Stimulated activated CD4-positive, alpha-beta T cell treated with anti-CD3 and anti-CD28 coated beads, Interleukin-1b, Interleukin-23, amount 100 ng/mL, for 1 hour (primary cell): ENCODE measurements at places on chromosomes 5 and 9.

- DNase-seq = no peak
Observed at GRCh38 chr5:137734962-137735554, 831 bp downstream of the KLHL3 start.

DNA sequence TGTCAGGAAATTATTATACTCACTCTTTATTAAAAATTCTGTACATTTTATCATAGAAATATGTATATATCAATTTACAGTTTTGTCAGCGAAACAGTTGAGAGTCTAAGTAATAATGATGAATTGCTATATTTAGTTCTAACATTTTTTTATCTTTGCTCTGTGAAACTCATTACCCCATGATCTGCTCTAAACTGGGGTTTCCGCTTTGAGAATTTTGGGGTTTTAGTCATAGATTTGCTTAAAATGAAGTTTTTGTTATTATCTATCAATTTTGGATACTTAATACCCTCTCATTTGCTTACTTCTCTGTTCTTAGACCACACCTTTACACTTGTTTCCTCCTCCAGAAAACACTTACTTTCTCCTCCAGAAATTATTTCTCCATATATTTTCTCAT lies 333.8 kb upstream of the MPDZ start:
- no peak for DNase-seq

DNA sequence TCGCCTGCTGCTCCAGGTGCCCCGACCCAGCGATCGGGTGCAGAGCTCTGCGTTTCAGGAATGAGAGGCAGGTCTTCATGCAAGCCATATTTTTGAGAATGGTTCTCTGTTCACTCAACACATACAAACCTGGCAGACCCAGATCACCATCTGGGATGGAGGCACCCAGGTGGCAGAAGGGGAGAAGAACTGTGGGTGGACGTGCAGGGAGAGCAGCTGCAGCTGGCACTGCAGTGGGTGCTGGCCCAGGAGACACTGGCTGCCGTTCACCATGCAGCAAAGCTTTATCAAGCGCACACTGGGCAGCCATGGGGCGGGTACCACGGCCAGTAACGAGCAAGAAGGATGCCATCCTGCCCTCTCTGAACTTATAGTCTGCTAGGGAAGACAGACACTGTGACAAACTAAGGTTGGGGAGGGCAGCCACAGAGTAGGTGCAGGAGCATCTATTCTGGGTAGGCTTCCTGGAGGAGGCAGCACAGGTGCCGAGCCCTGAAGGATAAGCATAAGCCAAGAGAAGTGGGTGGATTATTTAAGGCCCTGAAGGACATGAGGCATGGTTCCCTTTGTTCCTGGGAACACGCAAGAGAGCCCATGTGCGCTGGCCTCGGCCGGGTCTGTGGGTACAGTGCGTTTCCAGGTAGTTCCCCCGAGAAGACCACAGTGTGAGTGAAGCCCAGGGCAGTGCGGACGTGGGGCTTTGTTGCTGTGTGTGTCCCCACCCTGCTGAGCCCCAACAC lies 46.2 kb upstream of the FCN2 start:
- no peak for DNase-seq

GRCh38 chr5:97501965-97502305 lies 318.9 kb upstream of the RIOK2 start:
- no peak for DNase-seq

GRCh38 chr9:70475211-70475610 lies 60.8 kb upstream of the KLF9 start:
- no peak for DNase-seq

DNA sequence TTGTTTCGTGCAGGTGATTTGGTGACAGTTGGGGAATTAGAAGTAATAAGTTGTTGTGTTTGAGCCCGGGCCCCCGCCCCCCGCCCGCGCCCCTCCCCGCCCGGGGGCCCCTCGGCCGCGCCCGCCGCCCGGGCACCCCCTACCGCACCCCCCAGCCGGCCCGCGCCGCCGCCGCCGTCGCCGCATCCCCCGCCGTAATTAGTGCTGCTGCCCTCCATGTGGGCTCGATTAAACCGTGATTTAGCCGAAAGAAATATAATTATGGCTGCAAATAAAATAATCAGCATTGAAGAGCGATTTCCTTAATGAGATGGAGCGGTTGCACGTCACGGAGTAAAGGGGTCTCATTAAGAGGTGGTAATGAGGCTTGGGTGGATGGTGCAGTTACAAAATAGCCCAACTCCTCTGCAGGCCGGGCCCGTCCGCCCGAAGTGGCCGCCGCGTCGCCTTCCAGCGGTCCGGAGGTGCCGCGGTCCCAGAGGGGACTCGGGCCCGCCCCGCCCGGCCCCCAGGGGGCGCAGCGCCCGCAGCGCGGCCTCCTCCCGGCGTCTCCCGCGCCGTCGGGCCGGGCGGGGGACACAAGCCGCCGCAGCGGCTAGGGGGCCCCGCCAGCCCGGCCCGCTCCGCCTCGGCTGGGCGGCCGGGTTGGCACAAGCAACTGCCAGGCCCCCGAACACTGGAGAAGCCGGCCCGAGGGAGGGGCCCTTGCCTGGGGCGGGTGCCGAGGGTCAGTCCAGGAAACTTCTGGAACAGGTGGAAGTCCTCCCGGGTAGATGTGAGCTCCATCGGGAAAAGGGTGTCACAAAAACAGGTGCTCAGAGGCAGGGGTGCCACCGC lies 6.9 kb upstream of the OTP start:
- no peak for DNase-seq

GRCh38 chr5:134794082-134794481 lies 35.5 kb downstream of the DDX46 start:
- DNase-seq = no peak

GRCh38 chr5:14667290-14667689 lies 2.8 kb downstream of the OTULIN start:
- no peak for DNase-seq

GRCh38 chr9:117074342-117074662 lies 340.6 kb downstream of the ASTN2 start:
- no peak for DNase-seq

- DNase-seq = no peak
Observed at GRCh38 chr5:136749016-136749415, 383.7 kb upstream of the TRPC7 start.

DNA sequence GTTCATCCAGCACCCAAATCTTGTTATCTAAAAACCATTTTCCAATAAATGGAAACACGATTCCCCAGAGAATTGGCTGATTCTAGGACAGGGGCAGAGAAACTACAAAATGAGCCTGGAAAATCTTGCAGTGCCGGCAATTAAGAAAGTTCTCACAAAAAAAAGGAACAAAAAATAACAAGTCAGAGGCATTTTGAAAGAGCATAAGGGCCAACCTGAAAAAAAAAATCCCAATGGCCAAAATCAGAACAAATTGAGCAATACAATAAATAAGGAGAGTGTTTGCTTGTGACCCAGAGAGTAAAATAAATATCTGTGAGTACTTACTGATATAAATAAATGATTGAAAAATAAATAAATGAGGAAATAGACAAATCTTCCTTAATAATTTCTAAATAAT lies 55.1 kb upstream of the S1PR3 start:
- no peak for DNase-seq

GRCh38 chr5:67971223-67971830 lies 244.2 kb upstream of the PIK3R1 start:
- DNase-seq = no peak

GRCh38 chr5:139863361-139863760 lies 67.8 kb downstream of the PSD2 start:
- no peak for DNase-seq

DNA sequence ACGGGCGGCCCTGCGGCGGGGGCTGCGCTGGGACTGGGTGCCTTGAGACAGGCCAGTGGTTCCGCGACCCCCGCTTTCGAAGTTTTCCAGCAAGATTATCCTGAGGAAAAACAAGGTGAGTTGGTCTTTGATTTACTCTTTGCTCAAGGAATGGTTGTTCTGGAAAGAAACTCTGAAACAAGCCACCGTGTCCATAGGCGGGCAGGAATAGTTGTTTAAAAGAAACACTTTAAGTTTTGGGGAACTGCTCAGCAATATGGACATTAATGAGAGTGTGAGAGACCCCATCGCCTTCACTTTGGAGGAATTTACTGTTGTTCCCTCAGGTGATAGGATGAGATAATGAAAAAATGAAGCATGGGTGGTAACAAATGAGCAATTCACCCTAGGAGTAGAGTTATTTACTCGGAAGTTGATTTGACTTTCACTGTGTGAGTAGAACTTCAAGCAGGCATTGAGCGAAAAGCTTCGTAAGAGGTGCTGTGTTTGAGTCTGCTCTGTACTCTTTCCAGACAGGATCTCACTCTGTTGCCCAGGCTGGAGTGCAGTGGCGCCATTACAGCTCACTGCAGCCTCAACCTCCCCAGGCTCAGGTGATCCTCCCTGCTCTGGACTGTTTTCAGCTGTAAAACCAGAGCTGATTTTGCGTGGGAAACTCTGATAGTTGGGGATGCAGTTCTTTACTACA lies 1.1 kb downstream of the DMRTA1 start:
- no peak for DNase-seq

GRCh38 chr5:3593771-3594509 lies 1.7 kb upstream of the IRX1 start:
- DNase-seq = no peak

DNA sequence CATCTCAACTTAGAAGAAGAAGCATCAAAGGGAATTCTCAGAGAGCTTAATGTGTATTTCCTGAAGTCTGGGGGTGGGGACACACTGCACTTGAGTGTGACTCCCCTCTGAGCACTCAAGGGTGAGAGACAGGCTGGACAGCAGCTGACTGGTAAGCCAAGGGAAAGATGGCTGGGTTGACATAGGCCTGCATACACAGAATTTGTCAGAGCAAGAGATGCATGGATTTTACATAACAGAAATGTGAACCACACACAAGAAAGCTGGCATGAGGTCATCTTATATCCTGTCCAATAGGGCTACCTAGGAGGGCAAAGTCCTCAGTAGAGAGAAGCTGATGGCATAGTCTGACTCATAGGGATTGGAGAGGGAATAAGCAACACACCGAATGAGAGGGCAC lies 114.3 kb upstream of the EPB41L4A start:
- no peak for DNase-seq

- DNase-seq = no peak
Observed at GRCh38 chr5:132497488-132497997, 7.0 kb upstream of the IRF1 start.

GRCh38 chr9:109072133-109072692 lies 47.5 kb downstream of the TMEM245 start:
- no peak for DNase-seq

DNA sequence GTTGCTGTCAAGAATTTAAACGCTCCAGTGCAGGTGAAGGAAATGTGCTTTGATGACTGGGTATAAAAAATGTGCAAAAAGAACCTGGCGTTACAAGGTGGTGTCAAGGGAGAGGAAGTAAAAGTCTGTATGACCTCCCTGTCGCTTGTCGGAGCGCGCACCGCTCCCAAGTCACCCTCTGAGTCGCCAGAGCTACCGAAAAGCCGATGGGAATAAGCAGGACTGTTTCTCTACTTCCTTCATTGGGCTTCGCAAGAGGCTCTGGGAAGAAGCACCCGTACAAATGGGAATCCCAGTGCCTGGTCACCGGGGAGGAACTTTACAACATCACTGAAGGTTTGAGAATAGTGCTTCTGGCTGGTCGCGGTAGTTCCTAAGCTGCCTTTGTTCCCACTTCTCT lies 1.3 kb upstream of the DMRT2 start:
- DNase-seq = no peak

GRCh38 chr5:97150401-97150800 lies 8.0 kb upstream of the LIX1 start:
- no peak for DNase-seq

GRCh38 chr9:93422977-93423616 lies 28.4 kb upstream of the FAM120A start:
- no peak for DNase-seq

DNA sequence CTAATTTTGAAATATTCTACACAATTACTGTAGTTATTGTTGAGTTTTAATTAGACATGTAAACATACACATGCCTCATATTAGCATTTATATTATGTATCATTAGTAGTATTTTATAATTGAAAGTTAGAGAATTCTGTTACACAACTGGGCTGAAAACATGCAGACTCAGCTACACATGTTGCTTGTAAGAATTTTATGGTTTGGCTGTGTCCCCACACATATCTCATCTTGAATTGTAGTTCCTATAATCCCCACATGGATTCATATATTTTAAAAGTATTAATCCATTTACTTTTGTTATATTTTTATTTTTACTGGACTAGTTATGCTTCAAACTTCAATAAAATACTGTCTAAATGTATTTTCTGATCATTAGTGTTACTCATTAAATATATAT lies 2075.3 kb upstream of the C9orf72 start:
- DNase-seq = no peak

- DNase-seq = no peak
Observed at GRCh38 chr5:56161439-56161823, 71.7 kb downstream of the ANKRD55 start.

DNA sequence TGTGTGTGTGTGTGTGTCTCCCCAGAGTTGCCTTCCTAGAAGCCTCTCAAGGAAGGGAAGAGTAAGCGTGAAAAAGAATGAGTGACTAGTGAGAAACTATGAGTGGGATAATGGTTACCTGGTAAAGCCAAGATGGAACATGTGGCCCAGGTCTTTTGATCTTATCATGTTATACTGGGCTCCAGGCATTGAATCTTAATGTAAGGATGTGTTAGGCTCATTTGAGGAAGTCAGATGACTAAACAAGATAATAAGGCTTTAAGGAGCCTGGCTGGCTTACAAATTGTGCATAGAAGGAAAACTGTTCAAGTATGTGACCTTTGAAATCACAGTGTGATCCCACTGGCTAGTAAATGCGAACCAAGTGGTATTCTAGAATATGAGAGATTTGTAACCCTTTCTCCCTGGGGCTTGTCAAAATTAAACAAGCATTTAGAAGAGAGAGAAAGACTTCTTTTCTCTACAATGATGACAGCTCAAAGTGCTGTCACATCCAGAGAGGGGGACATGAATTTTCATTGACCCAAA lies 29.9 kb upstream of the HMHB1 start:
- DNase-seq = no peak

DNA sequence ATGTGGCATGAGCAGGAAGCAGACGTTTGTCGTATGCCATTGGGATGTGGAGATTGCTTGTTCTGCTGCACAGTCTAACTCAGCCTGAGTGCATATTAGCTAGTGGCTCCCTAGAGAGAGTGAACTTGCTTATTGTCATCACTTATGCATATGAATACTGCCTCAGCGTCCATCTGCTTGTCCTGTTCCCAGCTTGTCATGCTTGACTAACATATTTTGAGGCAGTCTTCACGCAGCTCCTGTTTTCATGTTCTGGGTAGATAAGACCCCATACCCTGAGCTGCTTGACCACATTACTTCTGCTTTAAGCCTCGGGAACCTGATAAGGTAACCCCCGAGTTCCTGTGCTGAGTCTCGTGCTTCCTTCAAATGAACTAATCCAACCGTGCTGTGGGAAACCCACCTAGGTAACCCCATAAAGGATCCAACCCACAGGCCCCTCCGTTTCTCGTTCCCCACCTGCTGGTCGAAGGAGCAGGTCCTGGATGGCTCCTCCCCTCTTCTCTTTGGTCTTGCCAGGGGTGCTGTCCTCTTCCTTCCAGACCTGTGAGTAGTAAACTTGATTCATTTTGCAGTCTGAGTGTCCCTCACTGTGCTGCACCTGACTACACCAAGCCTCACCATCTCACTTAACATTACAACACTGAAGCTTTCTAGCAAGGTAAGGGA lies 25.0 kb downstream of the ANKRD33B start:
- no peak for DNase-seq
